ENCODE measurements at places on chromosomes 2 and 18. TPM values are rescaled to one million over a fixed set of nuclear protein-coding genes. Genes with fewer than 3 reads are reported as not detected.

GRCh38 chr2:240520974-240521350 is 36.8 kb downstream of the ANKMY1 start:
- peaks cover 16% of the 10 kb centered on the region for H3K4me1 ChIP-seq
- DNase-seq = no peak
- H3K27me3 ChIP-seq = peaks cover 3% of the 10 kb centered on the region
- no peak overlapping the region for H3K4me3 ChIP-seq

Gene POMC
- 8.7 TPM for total RNA-seq

DNA sequence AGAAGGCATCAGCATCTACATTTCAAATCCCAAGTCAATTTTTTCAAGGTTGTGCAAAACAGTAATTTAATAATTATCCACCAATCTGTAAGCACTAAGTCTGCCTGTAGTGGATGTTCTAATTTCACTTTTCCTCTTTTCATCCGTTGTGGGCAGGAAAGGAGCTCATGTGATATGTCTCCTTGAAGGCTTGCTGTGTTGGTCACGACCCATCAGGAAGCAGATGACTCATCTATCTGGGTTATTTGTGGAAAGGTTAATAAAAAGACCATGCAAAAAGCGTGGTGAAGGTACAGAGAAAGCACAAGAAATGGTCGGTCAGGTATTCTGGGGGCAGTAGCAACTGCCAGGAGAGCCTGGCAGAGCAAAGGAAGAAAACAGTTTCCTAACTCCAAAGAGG is 476.7 kb upstream of the RAB6C start:
- H3K27me3 ChIP-seq = no peaks in the 10 kb centered on the region
- no peak overlapping the region for H3K4me3 ChIP-seq
- H3K36me3 ChIP-seq = no peaks in the 10 kb centered on the region
- no peak for DNase-seq

GRCh38 chr2:154551649-154552048 is 146.8 kb upstream of the KCNJ3 start:
- no peak overlapping the region for H3K27ac ChIP-seq
- H3K4me1 ChIP-seq = no peaks in the 10 kb centered on the region
- no peaks in the 10 kb centered on the region for H3K27me3 ChIP-seq
- no peak overlapping the region for H3K4me3 ChIP-seq
- no peaks in the 10 kb centered on the region for H3K36me3 ChIP-seq

Gene KATNAL2
- total RNA-seq = 3.9 TPM

DNA sequence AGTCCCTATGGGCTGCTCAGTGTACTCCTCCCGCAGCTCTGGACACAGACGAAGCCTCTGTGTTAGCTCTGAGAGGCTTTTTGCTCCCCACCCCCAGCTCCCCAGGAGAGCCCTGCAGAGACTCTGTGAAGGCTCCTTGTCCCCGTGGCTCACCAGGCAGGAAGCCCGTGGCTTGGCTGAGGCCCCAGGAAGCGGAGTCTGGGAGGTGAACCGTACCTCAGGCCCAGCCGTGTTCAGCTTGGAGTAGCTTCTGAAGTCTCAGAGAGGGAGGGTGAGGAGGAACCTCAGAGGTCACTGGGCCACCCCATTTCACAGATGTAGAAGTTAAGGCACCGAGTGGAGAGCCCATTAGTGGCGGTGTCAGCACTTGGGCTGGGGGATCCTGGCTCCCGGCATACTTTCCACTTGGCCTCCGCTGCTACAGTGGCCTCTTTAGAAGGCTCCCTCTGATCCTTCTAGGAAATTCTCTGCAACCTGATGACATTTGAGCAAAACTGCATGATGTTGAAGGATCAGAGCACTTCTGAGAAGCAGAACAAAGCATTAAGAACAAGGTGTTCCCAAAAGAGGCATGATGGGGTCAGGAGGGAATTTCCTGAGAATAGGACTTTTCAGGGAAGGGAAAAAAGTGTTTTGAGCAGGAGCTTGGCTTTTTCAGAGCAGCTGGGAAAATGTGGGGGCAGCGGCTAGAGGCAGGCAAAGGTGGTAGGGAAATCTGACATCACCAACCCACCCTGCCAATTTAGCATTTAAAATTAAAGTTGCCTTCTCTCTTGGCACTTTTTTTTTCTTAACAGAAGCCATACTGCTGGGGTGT is 79.1 kb downstream of the MCFD2 start:
- H3K27me3 ChIP-seq = no peaks in the 10 kb centered on the region
- no peak for DNase-seq
- no peak overlapping the region for H3K4me3 ChIP-seq

Gene KLHL30
- total RNA-seq = 6.7 TPM
